ENCODE measurements at places on chromosomes 2 and 18. TPM values are rescaled to one million over a fixed set of nuclear protein-coding genes. Genes with fewer than 3 reads are reported as not detected.

Gene FEZ2
- 58.4 TPM for total RNA-seq

Gene CCDC74B
- total RNA-seq = not detected

DNA sequence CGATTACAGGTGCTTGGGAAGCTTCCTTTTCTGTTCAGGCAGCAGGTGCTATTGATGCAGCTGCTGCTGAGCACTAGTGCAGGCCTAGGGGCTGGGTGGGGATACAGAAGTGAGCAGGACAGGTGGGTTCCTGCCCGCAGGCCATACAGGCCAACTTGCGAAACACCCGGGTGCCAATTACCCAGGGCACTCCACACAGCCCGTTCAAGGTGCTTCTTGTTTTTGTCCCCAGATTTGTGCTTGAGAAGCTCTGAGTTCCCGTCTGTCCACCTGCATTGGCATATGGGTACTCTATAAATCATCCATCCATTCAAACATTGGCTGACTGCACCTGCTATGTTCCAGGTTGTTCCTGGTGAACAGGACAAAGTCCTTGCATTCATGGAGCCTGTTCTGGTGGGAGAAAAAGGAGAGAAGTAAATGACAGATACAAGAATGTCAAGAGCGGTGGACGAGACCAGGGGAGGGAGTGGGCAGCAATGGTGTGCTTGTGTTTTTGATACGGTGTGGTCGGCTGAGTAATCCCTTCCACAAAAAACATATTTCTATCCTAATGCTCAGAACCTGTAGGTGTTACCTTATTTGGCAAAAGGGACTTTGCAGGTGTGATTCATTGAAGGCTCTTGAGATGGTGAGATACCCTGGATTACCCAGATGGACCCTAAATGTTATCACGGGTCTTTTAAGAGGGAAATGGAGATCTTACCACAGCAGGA is 31.4 kb downstream of the SH3BP4 start:
- H3K4me3 ChIP-seq = no peak overlapping the region
- peak overlapping the region; percentile 81 for H3K27ac ChIP-seq
- no peaks in the 10 kb centered on the region for H3K27me3 ChIP-seq
- DNase-seq = peak; percentile 65
- no peaks in the 10 kb centered on the region for H3K36me3 ChIP-seq

GRCh38 chr2:48315896-48316194 is 214.1 kb upstream of the STON1 start:
- peak; percentile 58 for DNase-seq
- H3K36me3 ChIP-seq = no peaks in the 10 kb centered on the region
- peak overlapping the region; percentile 89 for H3K4me3 ChIP-seq
- H3K4me1 ChIP-seq = no peaks in the 10 kb centered on the region
- H3K27ac ChIP-seq = peak overlapping the region; percentile 97

DNA sequence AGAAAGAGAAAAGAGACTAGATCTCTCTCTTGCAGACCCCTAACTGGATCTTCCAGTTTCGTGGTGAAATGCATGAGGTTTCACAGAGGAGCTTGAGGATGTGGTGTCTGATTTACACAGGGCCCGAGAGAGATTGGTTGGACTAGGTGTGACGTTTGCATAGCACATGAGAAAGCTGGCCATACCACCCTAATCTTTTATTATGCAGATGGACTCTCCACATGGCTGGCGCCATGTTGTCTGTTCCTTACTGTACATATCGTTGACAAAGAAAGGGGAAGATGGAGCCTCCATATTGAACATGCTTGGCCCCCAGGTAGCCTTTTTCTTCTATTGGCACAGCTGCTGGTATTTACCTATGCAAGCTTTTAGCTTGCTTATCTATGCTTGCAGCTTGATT is 27.5 kb upstream of the PGAP1 start:
- H3K27ac ChIP-seq = no peak overlapping the region
- no peaks in the 10 kb centered on the region for H3K4me1 ChIP-seq
- H3K36me3 ChIP-seq = no peaks in the 10 kb centered on the region
- H3K27me3 ChIP-seq = no peaks in the 10 kb centered on the region
- H3K4me3 ChIP-seq = no peak overlapping the region

- H3K27ac ChIP-seq = no peak overlapping the region
- H3K27me3 ChIP-seq = no peaks in the 10 kb centered on the region
- H3K4me1 ChIP-seq = peaks cover 13% of the 10 kb centered on the region
- DNase-seq = no peak
- no peaks in the 10 kb centered on the region for H3K36me3 ChIP-seq
These were observed 56.0 kb downstream of the LBH start for GRCh38 chr2:30287190-30287840.

DNA sequence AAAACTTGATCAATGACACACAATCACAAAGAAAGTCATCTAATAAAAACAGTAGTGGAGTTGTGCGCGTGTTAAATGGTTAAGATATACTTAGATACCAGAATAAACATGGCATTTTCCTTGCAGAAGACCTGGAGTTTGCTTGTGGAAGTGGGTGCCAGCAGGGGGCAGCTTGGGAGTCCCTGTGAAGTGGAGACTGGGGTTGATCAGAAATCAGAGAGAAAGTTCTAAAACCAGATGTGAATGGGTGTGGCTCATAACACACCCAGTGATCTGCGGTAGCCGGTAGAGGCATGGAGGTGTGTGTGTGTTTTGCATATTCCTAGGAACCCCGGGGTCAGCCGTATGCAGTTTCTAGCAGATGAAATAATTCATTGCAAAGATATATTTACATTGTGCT is 300.1 kb upstream of the TRIB2 start:
- DNase-seq = no peak
- H3K27me3 ChIP-seq = no peaks in the 10 kb centered on the region
- H3K4me1 ChIP-seq = no peaks in the 10 kb centered on the region
- H3K36me3 ChIP-seq = no peaks in the 10 kb centered on the region
- no peak overlapping the region for H3K4me3 ChIP-seq

GRCh38 chr2:16010011-16010410 is 69.7 kb downstream of the MYCN start:
- H3K27ac ChIP-seq = no peak overlapping the region
- no peak overlapping the region for H3K4me3 ChIP-seq
- DNase-seq = no peak
- no peaks in the 10 kb centered on the region for H3K27me3 ChIP-seq

DNA sequence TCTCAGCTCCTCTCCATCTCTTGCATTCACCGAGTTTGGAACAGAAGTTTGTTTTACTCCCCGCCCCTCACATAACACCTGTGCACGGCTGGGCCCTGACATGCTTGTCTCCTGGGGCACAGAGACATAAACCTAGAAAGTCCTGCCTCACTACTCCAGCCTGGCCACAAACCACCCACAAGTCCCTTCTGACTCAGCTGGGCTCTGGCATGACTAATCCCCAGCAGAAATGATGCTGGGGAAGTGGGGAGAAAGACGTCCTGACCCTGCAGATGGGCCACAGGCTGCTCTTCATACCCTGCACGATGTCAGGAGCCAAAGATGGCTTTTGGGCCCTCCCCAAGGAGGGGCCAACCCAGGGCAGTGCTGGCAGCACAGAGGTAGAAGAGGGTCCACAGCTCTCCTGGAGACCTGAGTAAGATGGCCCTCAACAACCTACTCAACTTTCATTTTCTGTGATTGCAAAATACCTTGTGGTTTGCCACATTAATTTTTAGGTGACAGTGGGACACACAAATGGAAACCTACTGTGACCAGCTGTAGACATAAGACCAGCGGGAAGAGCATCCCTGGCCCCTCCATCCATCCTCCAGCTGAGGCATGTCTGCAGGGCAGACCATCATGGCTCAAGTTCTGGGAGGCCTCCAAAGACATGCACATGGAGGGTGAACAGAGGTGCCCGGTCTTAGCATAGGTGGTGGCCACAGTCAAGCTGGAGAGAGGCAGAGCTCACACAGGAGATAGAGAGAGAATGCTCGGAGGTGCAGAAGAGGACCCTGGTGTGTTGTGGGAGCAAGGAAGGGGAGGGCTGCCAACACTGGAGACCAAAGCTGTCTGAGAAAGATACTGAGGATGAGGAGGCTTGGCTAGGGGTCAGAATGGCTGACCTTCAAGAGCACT is 40.0 kb downstream of the DNMT3A start:
- H3K27ac ChIP-seq = peak overlapping the region; percentile 60
- peaks cover 8% of the 10 kb centered on the region for H3K4me1 ChIP-seq
- no peak overlapping the region for H3K4me3 ChIP-seq
- peaks cover 17% of the 10 kb centered on the region for H3K36me3 ChIP-seq
- no peak for DNase-seq
- H3K27me3 ChIP-seq = no peaks in the 10 kb centered on the region

DNA sequence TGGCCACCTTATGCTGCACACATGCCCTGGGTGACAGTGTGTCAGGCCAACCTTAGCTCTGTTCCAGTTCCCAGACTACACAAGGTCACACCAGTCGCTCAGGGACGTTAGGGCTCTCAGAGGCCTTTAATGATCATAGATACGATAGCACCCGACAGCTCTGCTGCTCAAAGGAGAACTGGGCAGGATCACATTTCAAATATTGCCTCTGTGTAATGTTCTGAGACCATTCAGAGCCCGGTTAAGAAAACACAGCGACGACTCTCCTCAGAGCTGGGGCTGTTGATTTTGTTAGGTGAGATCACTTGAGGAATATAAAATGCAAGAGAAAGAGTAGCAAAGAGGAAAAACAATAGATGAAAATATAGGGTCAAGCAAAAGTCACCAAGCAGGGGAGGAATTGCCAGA is 166.6 kb upstream of the TANK start:
- no peaks in the 10 kb centered on the region for H3K36me3 ChIP-seq
- no peaks in the 10 kb centered on the region for H3K4me1 ChIP-seq
- DNase-seq = no peak
- no peak overlapping the region for H3K27ac ChIP-seq
- no peaks in the 10 kb centered on the region for H3K27me3 ChIP-seq

DNA sequence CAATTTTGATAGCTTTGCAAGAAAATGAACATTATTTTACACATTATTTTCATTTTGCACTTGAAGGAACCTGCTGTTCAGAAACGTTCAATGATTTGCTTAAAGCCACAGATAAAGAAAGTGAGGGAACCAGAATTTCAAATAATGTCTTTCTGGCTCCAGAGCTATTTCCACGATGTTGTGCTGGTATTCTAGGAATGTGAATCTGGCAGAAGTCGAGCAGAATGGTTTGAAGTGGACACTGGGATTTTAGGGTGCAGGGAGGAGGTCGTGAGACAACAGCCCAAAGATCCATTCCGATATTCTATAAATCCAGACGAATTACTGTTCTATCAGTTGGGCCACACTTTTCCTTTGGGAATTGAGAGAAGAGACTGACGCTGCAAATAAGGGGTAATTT is 2.2 kb downstream of the CCDC102B start:
- no peak for DNase-seq
- no peaks in the 10 kb centered on the region for H3K27me3 ChIP-seq
- no peak overlapping the region for H3K27ac ChIP-seq
- no peaks in the 10 kb centered on the region for H3K36me3 ChIP-seq

DNA sequence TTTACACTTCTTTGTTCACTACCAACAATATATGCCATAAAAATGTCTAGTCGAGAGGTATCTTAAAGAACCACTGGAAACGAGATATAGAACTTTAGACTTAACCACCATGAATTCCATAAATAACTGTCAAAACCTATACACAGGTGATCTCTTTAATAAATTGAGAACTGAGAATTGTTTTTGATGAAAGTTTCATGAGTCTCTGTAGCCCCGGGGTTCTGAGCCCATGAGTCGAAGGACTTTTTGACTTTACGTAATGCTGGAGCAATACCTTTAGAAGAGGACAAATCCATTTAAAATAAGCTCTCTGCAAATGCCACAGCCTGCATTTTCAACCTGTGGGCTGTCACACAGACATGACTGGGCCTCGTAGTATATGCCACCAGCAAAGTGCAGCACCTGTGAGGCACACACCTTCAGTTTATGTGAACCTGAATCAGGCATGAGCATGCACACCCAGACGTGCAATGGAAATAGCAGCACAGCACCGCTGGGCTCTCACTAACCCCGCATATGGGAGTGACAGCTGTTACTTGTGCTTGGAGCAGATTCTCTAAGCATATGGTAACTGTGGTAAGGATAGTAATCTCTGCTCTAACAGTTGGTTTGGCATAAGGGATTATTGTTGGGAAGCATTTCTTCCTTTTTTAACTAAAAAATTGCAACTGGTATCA is 383.2 kb downstream of the SOCS6 start:
- no peaks in the 10 kb centered on the region for H3K36me3 ChIP-seq
- H3K4me1 ChIP-seq = no peaks in the 10 kb centered on the region
- DNase-seq = no peak
- no peaks in the 10 kb centered on the region for H3K27me3 ChIP-seq
- no peak overlapping the region for H3K27ac ChIP-seq
